Transverse colon (tissue), 4 donors: ENCODE measurements at places on chromosomes 7 and 10.

DNA sequence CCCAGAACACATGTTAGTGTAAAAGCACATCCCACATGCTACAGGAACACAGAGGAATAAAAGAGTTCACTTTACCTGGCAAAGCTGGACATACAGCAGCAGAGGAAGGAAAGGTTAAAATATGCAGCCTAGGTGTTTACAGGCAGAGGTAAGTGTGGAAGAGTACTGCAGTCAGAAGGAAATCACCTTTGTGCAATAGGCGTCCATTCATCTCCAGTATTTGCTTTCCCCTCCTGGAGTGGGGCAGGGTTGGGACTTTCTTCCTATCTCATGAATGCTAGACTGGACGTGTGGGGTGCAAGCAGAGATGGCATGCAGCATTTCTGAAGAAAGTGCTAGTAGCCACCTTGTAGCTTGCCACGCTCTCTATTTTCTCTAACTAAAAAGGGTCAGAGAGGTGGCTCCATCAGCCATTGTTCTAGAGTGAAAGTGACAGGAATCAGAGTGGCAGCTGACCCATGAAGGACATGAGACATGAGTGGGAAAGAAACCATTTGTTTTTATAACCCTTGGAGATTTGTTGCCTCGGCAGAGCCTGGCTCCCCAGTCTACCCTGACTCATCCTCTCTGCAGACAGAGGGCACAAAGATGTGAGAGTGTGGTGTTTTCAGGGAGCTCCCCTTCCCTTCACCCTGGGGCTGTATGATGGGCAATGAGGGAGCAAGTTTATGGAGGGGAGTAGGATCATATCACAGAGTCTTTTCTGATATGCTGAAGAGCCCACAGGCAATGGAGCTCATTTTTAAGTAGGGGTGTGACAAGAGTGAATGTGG is 101.2 kb upstream of the SEC61G start:
- no peak for DNase-seq

- DNase-seq: no peak
These were observed 21.5 kb downstream of the CHST3 start for GRCh38 chr10:71985542-71986250.

GRCh38 chr10:23945845-23946244 is 263.1 kb upstream of the KIAA1217 start:
- no peak for DNase-seq

DNA sequence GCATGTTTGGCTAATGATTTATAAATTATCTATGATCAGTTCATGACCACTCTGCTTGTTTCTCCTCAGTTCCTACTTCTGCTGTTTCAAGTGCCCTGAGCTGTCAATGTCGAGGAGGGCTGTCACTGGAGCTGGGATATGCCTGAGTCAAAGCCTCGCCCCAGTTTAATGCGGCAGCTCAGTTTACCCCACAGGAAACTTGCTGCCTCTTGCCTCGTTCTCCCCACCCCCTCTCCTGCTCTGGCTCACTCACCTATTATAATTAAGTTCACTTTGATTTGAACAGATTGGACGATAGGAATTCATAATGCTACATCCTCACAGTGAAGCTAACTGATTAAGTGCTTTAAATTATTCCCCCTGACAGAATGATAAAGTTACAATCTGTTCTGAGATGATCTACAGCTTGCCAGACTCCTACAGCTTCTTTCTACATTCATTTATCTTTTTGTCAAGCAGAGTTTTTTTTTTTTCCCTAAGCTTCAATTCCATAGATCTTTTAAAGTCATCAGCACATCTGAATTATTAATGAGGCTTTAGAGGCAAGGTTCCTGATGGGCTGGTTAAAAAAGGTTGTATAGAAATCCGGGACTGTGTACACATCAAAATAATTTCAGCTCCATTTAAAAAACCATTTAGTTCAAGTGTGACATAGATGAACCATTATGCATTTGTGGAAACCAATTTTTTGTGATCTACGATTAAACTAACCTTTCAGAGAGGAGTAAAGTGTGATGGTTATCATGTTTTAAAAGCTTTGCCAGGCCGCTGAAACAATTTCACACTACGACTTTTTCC is 758.3 kb downstream of the KCNMA1 start:
- DNase-seq: no peak

GRCh38 chr10:124075231-124075955 is 18.0 kb downstream of the CHST15 start:
- no peak for DNase-seq

DNA sequence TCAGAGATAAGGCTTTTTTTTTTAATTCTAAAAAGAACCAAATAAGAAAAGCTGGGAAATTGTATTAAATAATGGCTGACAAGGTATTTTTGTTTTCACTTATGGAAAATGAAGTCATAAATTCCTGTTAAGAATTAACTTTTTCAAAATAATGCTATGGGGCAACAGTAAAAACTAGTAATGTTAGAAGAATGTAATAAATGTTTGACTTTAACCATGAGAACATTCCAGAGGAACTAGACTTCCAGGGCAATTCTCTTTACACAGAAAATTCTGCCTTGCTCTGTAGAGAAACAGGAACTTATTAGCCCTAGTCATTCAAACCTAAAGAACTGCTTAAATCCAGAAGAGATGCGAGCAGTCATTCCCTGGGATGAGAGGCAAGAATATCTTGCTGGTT is 571.1 kb downstream of the IPMK start:
- no peak for DNase-seq

GRCh38 chr7:24889611-24890010 is 90.4 kb downstream of the OSBPL3 start:
- DNase-seq: no peak

DNA sequence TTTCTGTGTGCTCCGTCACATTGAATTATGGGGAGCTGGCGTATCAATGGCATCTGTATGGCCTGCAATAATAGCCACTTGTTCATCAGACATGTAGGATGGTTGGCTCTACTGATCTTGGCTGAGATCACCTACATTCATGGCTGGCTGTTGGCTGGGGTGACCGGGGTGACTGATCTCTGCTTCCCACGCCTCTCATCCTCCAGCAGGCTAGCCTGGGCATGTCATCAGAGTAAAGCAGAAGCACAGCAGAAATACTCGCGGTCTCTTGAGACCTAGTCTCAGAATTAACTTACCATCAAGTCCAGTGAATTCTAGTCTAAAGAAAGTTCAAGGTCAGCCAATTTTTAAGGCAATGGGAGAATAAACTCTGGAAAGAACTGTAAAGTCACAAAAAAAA is 257.7 kb upstream of the GLI3 start:
- DNase-seq: no peak

DNA sequence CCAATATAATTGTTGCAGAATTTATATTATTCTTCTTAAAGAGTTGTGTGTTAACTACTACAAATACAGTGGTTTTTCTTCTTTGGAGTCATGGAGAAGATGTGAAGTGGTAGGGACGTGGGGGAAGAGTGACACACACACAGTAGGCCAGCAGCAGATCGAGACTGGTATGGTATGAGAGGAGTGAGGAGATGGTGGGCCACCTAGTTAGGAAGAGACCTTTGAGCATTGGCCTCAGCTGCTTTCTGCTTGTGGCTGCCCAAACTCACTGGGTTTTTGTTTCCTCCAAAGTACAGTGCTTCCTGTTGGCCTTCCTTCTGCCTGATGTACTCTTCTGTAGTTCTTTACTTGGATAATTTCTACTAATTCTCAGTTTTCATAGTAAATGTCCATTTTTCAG is 14.6 kb downstream of the VCL start:
- DNase-seq: no peak
